ENCODE measurements at places on chromosomes 2 and 18.

GRCh38 chr2:68740400-68740914 lies 5.8 kb downstream of the ARHGAP25 start:
- no peak for DNase-seq

DNA sequence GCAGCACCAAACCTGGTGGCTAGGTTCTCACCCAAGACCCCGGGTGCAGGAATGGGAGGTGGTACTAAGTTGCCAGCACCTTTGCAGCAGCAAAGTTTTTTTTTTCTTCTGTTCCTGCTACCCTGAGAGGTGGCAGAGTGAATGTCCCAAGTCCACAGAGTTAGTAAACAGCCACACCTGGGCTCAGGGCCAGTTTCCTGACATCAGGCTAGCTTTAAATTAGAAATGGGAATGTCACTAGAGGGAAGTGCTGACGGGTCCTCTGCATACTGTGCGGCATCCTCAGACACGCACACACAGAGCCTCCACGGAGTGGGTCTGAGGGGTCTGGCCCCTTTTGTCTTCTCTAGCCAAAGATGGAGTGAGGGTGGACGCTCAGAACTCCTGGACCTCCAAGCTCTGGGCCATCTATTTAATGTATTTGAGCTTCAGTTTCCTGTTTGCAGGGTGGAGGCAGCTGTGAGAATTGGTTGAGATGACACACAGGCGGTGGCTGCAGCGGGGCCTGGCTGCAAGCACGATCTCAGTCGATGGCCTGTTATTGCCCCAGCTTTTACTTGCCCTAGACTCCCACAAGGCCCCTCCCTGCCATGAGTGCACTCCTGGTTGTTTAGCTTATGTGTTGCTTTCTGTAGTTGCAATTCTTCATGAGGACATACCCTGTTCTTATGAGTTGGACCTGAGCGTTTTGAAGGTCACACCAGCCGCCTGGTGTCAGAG lies 751.4 kb upstream of the HS6ST1 start:
- no peak for DNase-seq

- no peak for DNase-seq
These were observed 301.4 kb upstream of the SYT4 start for GRCh38 chr18:43578706-43579105.

GRCh38 chr2:201962774-201963562 lies 70.7 kb upstream of the FZD7 start:
- no peak for DNase-seq

- no peak for DNase-seq
These were observed 3.4 kb downstream of the REL start for GRCh38 chr2:60884800-60885199.

DNA sequence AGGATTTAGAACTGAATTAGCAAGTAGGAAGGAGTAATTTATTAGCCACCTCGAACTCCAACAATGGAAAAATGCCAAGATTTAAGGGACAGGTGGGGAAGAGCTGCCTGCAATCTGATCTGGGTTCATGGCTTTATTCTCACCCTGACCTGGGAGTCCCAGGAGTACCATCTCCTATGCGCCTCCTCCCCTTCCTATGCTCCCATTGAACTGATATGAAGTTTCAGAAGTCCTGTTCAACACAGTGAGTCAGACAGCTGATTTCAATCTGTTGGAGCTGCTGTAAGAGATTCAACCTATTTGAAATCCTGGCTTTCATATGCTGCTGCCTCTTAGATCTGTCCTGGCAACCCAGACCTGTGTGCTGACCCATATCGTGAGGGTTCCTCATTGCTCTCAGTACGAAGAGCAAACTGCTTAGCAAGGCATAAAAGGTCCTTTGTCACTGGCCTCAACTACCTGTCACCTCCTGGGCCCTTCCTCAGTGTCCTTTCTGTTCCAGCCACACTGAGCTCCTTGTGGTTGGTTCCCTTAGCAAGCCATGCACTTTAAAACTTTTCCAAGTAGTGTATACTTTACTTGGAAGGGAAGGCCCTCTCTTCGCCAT lies 15.9 kb upstream of the CD28 start:
- DNase-seq: no peak

DNA sequence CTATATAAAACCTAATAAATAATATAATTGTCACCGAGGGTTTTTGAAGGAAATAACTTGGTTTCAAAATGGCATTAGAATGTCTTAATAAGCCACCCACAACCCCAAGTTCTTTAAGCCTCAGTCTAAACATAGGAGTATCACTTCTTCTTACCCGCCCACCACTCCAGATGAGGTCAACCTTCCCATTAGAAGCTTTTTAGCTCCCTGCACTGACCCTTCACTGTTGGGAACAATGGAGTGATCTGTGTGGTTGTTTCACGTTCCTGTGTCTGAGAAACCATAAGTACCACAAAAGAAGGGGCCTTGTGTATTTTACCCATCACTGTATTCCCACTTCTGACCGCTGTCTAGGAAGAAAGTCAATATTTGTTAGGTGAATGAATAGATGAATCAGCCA lies 326.3 kb upstream of the ZNF521 start:
- no peak for DNase-seq

DNA sequence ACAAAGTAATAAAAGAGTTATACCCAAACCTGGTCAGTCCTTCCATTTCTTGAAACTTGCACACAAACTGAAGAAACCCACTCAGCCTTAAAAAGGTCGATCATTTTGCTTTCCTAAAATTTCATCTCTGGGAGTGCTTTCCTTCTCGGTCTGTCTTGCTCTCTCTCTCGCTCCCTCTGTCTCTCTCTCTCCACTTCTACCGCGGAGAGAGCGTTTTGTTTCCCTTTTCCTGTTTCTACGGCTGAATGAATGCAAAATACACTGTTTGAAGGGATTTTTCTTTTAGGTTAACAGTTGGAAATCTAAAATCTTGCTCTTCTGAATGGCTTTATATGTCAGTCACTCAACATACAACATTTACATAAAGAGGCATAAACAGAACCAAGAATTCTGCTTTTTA lies 424.2 kb downstream of the TGIF1 start:
- no peak for DNase-seq

GRCh38 chr2:72156872-72157271 lies 9.2 kb upstream of the CYP26B1 start:
- no peak for DNase-seq

- no peak for DNase-seq
These were observed 767 bp upstream of the NPPC start for GRCh38 chr2:231926761-231927565.

GRCh38 chr2:20447437-20448245 lies 767 bp downstream of the RHOB start:
- DNase-seq: no peak

- DNase-seq: no peak
These were observed 314.5 kb downstream of the PRKCE start for GRCh38 chr2:45965871-45966498.

- DNase-seq: no peak
These were observed 276.1 kb downstream of the BCL2 start for GRCh38 chr18:63043516-63043915.

DNA sequence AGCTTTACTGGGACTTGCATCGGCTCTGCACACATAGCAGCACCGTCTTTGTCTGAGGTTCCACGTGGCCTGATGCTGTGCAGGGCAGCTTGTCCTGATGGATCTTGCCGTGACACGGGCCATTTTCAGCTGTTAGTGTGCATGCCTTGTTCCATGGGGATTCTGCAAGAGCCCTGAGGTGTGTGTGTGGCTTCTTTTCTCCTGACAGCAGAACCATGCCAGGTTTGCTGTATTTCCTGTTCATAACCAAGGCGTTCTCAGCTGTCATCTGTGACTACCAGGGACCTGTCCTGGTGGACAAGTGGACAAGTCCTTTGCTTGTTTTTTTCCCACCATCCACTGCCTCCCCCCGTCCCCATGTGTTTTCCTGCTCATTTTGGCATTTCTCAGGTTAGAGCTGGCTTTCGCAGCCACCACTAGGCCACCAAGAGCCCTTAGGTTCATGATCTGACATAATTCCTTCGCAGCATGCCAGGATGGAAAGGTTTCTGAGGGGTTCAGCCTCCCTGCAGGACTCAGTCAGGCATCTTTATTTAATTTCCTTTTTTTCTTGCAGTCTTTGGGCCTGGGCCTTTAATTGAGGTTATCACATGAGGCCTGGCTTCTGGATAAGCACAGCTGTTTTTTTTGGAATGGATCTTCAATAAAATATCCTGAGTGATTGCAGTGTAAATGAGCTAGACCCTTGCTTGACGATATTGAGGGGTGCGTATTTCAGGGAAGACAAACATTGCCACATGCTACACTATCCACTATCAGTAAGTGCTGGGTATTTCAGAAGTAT lies 139.4 kb downstream of the NCK2 start:
- no peak for DNase-seq

GRCh38 chr2:213740453-213740852 lies 456.2 kb downstream of the SPAG16 start:
- DNase-seq: no peak

- DNase-seq: no peak
These were observed 32.8 kb upstream of the ZNF396 start for GRCh38 chr18:35409911-35410310.

GRCh38 chr2:46252891-46253659 lies 44.1 kb upstream of the EPAS1 start:
- DNase-seq: no peak

- DNase-seq: no peak
These were observed 551.1 kb downstream of the ZEB2 start for GRCh38 chr2:143968860-143969259.

DNA sequence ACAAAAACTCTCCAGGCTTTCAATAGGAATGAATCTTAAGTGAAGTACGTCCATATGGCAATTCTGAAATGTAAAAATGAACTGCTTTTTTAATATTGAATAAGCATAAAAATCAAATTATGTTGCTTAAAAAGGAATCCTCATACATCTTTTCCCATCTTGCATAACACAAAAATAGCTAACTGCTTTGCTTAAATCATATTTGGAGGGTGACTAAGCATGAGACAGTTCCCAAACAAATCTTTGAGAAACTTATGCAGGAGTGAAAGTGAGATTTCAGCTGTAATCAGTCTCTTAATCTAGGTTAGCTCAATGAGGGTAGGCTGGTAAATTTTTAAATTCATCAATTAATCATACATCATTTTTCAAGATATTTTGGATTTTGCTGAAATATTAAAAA lies 111.5 kb downstream of the MBD5 start:
- no peak for DNase-seq

- DNase-seq: no peak
These were observed 28.2 kb upstream of the SERPINB7 start for GRCh38 chr18:63747006-63747405.

DNA sequence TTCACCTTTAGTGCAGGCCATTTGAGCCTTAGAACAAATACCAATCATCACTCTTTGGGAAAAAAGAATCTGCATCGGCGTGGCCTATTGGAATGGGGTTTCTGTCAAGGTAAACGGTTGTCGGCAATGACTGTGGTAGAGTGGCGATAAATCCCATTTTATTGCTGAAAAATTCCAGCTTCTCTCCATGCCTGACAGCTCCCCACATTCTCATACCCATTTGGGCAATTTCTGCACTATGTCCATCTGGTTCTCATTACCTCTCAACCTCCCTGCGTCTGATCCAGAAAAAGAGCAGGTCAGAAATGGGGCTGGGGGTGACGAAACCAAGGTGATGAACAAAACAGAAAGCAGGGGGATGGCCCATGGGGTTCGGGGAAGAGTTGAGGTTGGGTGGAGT lies 254.0 kb downstream of the MEIS1 start:
- no peak for DNase-seq

DNA sequence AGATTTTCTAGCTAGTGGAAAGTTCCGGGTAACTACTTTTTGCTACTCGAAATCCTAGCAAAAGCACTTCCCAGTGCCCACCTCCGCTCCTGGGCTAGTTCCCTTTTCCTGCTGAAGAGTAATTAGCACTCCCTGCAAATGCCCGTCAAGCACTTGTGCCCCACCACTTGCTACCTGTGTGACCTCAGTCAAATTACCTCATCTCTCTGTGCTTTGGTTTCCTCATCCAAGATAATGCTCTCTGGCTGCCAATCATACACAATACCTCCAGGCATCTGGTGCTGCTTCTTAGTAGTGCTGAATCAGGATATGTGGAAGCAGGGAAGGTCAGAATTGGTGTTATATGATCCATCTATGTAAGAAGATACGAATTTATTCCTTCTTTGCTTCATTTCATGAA lies 102.1 kb upstream of the CDCA7 start:
- DNase-seq: no peak

GRCh38 chr2:237488901-237489860 lies 2.1 kb downstream of the MLPH start:
- no peak for DNase-seq

DNA sequence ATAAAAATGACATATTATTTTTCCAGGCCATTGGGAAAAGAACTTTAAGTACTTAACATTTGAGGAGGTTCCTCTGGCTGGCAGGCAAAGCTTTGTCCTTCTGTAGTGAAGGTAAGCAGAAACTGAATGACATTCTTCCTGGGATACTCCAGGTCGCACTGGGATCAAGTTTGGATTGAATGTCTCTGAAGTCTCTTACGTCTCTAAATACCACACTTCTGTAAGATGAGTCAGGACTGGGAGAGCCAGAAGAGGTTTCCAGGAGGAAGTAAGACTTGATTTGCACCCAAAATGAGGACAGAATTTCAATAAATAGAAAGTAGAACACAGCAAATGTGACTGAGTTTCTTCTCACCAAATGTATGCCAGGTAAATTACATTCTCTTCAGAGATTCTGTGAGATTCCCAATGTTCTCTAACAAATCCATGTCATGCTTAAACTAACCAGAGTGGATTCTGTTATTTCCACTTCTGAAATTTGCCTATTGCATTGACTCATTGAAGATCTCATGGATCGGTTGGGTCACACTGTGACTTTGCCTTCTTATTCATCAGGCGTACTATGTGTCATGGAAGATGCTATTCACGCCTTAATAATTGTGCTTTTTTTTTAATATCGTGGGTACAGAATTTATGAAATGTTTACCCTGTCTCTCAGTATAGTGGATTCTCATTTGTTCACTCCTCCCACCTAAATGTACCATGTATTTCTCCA lies 25.5 kb upstream of the VIT start:
- DNase-seq: no peak

GRCh38 chr2:198991431-198991830 lies 466.3 kb downstream of the SATB2 start:
- DNase-seq: no peak

DNA sequence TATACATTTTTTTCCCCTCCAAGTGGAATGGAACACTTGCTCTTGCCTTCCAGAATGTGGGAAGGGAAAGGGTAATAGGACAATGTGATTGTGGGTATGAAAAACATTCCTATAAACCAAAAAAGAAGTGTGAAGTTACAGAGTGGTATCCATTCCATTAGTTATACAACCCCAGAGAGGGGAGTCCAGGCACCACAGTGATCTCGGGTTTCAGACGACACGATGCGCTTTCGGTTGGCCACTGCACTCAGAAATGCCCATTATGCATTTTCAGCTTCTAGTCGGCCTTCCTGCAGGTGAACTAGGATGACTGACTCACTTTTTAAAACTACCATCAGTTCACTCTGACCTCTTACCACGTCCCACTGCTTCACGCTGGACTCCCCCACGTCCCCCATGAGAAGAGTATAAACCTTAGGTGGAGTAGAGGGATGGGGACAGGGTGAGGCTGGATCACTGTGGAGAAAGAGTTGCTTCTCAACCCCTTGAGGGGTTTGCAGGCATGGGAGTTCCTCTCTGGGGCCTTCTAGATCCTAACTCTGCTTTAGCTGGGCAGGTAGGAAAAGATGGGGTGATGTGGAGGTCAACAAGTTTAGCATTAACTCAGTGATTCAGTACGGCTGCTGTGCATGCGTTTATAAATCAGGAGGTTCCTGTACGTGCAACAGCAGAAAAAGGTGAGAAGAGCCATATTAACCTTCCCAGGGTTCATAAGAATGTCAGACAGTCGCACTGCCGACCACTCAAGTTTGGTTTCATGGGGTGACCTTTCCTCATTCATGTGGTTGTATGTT lies 50.5 kb downstream of the ZNF532 start:
- no peak for DNase-seq

- DNase-seq: no peak
These were observed 204.1 kb downstream of the FAM210A start for GRCh38 chr18:13522256-13522655.

Data from GM12878 (cell line).